GM03348 (cell line): ENCODE measurements at places on chromosomes 7 and 10.

- no peak for DNase-seq
These were observed 22.2 kb downstream of the TMEM120A start for GRCh38 chr7:75971961-75972763.

DNA sequence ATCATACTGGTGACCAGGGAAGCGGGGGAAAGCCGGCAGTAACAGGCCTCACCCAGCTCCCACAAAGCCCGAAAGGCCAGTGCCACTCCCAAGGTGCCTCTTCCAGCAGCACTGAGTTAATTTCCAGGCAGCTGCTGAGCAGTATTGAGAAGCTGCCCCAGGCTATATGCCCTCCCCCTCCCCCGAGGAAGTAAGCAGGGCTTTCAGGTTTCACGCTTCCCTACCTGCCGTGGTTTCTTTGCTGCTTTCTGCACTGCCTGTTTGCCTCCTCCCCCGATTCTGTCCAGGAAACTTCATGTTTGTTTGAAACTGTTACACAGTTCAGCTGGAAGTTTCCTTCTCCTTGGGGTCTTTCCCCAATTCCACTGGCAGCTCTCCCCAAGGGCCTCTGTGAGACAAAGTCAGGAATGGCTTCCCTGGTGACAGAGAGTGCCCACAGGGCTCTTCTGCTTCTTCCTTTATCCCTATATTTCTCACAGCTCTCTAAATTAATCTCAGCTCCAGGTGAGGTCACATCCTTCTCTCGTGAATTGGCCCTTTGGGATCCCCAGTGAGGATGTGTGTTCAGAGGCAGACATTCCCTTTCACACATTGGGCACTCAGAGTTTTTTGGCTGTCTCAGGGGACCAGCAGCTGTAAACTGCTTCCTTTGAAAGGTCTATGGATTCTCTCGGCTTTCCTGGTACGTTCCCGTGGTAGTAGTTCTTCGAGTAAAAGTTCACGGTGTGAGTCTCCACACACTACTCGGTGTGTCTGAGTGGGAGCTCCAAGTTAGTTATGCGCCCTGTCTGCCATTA lies 19.4 kb downstream of the C1GALT1 start:
- no peak for DNase-seq

DNA sequence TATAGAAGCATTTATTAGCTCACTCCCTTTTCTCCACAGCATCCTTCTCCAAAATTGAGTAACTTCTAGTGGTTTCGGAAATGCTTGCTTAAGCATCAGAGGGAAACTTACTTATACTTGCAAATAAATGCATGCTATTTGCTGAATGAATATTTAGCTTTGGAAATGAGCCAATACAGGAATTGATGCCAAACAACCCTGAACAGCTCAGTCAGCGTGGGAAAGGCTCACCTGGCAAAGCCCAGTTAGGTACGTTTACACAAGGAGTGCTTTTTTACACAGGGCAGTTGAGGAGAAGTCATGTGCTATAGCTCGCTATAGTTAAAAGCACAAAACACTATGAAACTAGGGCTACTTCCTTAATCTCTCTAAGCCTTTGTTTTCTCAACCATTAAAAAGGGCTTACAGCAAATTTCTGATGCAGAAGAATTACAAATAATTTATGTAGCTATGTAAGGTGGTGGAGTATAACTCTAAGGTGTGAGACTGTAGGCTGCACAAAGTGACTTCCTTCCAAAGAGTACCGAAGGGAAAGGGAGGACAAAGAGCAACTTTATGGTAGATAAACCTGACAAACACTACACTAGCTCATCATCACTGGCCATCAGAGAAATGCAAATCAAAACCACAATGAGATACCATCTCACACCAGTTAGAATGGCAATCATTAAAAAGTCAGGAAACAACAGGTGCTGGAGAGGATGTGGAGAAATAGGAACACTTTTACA lies 498.2 kb downstream of the PHTF2 start:
- DNase-seq, result no peak

- DNase-seq, result no peak
These were observed 335.2 kb upstream of the VWC2 start for GRCh38 chr7:49438281-49438680.

GRCh38 chr7:142690554-142691182 lies 58.6 kb upstream of the PRSS1 start:
- no peak for DNase-seq

DNA sequence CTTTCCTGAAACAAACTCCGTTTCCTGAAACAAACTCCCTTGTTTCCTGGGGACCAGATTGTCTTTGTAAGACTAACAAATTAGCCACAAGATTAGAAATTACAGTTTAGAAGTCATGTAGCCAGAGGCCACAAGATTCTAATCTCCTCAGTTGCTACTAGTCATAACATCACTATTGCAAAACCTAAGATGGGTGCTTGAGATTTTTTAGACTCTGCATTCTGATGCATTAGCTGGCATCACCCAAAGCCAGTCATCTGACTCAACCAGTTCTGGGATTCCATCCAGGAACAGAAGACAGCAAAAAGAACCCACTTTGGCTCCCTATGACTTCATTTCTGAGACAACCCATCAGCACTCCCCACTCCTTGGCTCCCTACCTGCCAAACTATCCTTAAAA lies 367.9 kb upstream of the MBL2 start:
- no peak for DNase-seq

- DNase-seq, result no peak
These were observed 1.8 kb downstream of the LLCFC1 start for GRCh38 chr7:142940966-142941535.
